Brain microvascular endothelial cell (primary cell): ENCODE measurements at places on chromosomes 6 and 20.

DNA sequence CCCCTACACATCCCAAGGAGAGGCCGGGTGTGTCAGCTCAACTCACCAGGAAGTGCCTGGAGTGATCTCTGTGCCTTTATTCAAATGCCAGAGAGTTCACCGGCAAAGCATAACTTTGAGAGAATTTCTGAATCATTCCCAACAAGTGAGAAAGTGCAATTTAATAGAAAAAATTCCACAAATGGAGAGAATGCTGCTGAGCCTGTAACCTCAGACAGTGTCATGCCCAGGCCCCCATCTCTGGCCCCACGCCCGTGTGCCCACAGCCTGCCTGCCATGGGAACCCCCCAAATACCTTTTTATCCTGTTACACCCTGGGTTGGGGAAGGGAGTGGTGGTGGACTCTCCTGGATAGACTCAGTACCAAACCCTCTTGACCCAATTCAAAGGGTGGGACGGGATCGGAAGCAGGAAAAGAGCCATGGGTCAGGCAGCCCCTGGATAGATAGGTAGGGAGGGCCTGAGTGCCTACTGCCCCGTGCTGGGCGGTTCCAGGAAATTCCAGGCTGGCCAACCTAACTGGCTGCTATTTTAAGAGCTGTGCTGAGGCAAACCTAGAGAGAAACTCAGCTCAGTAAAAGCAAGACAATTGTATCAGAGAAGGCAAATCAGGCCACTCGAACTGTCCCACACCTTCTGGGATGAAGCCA, 179.0 kb upstream of the FOXA2 start:
- DNase-seq, result peak; percentile 47

GRCh38 chr20:7657569-7657968, 282.7 kb downstream of the HAO1 start:
- DNase-seq, result no peak

DNA sequence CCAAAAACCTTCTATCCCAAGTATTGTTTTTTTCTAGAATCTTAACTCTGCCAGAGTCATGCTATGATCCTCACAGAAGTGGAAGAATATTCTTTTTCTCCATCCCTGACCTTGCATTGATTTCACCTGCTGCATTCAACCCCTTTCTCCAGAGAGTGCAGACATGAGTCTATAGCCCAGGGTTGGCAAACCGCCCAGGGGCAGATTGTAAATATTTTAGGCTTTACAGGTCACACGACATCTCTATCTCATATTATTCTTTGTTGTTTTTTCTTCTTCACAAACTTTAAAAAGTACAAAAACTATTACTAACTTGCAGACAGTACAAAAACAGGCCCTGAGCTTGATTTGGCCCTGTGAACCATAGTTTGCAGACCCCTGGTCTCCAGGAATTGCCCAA, 112.1 kb upstream of the ASF1A start:
- DNase-seq, result no peak

DNA sequence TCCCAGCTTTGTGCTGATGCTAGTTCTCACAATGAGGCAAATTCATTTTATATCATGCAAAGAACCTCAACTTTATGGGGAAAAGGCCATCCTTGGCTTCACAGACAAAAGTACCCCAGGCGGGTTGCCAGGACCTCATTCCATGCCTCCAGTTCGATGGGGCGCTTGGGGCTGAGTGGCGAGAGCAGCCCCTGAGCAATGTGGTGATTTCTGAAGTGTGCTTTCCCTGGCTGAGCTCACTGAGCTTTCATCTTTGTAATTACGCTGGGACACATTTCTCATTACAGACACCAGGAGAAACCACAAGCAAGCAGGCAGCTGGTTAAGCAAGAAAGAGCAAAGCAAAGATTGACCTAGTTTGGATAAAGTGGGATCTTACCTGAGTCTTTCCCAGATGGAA, 301.5 kb upstream of the CDH4 start:
- DNase-seq, result no peak

DNA sequence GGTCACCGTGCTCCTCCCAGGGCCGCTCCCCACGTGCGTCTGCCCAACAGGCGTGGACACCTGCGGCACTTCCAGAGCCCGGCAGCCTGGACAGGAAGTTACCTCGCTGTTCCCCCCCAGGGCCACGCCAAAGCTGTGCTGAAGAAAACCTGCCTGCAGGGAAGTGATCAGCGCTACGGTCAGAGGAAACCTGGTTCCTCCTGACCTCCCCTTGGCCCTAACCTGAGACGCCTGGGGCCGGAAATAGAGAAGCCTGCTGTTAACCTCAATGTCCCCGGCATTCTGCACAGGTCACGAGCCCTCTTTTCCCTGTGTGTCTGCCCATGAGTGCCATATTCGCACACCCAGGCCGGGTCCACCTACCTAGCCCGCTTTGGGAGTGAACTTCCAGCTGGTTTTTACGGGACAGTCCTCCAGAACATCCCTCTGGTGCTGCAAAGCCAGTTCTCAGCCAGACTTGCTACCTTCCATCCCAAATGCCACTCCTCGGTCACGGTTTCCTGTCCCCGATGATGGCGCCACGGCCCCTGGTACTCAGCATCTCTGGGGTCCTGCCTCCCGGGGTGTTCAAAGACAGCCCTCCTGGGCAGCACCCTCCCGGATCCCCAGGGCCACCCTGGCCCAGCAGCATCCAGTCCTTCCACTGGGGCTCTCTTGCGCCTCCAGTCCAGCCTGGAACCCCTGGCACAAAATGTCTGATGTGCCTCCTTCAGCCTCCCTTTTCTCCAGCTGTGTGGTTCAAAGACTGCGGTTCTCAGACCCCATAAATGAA, 12.0 kb upstream of the IRF4 start:
- no peak for DNase-seq

DNA sequence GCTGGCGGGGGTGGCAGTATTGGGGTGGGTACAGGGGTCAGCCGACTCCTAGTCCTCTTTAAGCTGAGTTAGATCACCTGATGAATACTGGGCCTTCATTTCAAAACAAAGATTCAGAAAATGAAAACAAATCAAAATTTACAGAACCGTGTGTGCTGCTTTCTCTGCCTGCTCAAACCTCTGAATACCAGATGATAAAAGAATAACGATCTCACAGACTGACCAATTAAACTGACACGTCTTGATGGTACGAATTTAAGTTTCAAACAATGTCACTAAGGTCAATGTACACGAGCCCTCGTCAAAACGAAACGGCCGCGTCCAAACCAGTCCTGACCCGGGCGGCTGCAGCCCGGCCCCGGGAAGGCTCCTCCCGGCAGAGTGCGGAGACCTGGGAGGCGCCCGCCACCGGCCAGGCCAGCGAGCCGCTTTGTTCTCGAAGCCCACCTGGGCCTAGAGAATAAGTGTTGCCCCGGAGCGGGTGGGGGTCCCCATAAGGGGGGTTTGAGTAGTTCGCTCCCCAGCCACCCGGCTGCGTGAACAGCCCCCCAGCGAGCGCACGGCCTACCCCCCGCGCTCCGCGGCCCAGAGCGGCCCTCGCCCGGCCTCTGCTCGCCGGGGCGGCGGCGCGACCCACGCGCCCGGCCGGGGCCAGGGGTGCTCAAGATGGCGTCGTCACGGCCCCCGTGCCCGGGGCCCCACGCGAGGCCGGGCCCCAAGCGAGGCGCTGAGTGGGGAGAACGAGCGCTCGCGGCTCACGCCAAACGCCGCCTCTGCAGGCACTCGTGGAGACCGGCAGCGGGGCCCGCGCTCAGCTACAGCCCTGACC, 728 bp downstream of the PSMA7 start:
- no peak for DNase-seq

DNA sequence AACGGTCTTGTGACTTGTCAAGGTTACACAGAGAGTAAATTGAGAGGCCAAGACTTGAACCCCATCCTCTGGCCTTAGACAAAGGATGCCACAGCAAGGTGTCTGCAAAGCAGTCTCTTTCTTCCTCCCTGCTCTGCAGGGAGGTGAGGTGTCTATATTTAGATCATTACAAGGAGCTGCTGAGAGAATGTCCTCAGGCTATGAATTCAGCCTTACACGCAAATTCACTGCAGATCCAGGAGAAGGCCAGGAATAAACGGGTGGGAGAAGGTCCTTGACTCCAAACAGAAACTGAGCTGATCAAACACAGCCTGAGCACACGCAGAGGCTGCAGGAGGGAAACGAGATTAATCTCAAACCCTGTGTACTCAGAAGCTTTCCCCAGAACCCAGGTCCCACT, 48.6 kb upstream of the PTPRT start:
- no peak for DNase-seq

GRCh38 chr6:55319961-55320695, 7.1 kb upstream of the GFRAL start:
- DNase-seq, result no peak

DNA sequence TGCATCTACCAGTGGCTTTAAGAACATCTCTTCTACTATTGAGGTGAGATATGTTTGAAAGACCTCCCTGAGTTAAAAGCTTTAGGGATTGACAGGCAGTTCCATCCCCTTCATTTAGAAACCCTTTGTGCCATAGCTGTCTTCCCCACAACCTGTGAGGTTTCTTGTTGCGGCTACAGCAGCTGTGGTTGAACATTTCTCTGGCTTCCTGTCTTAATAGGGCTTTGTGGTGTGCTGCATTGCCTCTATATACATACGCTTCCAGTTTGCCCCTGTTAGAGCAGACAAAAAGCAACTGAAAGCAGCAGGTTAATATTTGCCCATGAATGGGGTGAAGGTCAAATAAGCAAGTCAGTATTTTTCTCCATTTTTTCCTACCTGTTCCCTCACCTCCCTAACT, 210.2 kb downstream of the TMEM200A start:
- DNase-seq, result no peak

DNA sequence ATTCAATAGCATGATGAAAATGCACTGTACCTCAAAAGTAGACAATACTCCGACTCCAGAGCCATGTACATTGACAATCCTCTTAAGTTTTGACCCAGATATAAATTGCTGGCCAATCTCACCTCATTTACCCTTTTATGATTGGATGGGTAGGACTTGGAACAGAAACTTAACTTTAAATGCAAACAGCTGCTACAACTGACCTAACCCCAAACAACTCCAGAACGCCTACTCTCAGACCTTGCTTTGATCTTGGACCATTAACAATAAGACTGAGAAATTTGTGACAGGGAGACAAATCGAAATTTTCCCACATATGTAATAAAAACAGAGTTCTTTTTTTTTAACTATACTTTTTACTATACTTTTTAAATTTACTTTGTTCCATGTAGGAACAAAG, 200.5 kb upstream of the MCHR2 start:
- no peak for DNase-seq

DNA sequence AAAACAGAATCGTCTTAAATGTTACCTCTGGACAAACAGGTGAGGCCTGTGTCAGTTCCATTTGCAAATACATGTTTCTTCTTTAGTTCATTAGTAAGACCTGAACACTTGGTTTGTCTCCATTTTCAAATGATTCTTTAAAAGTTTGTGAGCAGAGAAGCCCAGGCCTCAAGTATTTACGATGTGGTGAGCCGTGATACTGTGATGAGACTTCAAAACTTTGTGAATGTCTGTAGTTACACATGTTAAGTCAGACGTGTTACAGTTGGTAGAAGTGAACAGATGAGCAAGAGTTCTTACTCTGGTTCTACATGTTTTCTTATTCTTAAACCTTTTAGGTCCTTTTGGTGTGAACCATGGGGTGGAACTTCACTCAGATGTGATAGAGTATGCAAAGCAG, 8.5 kb downstream of the PCMTD2 start:
- no peak for DNase-seq

DNA sequence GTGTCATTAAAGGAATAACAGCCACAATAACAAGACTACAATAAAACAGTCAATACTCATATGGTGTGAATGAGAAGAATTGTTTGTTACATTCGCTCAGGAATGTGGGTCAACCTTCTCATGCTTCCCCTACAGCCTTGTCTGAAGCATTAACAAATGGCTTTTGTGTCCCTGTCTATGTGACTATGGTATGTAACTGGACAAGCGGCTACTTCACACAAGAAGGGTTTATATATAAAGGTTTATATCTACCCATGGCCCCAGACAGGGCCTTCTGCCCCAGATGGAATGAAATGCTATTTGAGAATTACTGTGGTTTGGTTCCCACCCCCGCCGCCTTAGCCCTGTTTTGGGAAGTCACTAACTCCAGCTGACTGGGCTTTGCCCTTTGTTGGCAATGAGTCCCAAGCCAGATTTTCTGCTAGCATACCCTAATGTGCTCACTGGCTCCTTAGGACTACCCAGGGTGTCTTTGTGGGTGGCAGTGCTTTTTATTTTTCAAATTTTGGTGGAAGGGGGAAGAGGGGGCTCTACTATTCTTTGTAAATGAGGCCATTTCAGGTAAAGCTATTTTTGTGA, 39.4 kb downstream of the TFAP2A start:
- DNase-seq, result no peak

GRCh38 chr6:47509937-47510336, 32.3 kb downstream of the CD2AP start:
- no peak for DNase-seq

- no peak for DNase-seq
Measured at GRCh38 chr6:38179300-38179699, 359.8 kb downstream of the ZFAND3 start.

DNA sequence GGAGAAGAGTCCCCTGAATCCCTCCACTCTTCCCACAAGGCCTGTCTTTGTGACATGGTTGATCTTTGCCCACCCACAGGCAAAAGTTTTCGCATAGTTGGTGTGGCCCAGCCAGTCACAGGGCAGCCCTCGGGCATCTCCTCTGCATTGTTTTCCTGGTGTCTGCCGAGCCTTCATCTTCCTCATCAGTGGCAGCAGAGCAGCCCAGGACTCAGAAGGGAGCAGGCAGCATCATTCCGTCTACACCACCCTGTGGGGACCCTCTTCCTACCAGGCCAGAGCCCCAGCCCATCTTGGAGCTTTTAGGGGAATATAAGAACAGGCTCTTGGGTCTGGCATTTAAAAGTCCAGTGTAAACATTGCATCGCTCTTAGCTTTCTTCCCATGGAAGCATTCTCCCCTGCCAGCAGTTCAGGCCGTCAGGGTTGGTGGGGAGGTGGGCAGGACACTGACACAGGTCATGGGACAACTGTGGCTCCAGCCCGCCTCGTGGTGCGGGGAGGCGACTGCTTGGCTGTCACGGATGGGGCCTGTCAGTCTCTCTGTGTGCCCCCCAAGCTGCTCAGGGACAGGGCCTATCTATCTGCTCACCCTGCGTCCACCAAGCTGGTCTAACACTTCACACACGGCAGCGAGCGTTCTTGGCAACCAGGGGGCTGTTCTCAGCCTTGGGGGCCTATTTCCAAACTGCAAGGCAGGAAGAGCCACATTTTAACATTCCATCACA, 38.3 kb downstream of the PDRG1 start:
- no peak for DNase-seq

GRCh38 chr6:128538763-128539162, 18.4 kb upstream of the PTPRK start:
- DNase-seq, result no peak

DNA sequence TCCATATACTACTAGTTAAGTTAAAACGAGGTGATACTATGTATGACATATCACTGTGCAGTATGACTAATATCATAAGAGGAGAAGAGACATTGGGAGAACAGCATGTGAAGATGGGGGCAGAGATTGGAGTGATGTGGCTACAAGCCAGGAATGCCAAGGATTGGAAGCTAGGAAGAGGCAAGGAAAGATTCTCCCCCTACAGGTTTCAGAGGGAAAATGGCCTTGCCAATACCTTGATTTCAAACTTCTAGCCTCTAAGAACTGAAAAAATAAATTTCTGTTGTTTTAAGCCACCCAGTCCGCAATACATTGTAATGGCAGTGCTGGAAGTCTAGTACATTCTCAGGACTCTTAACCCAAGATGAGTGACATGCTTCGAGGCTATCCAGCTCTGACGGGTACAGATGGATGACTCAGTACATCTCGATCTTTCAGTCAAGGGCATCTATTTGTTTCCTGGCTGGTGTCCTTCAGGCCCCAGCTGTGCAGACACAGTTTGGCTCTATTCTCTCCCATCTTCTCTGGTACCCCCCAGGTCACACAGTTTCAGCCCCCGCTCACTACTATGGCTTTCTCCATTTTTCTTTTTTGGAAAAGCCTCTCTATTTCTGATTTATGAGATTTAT, 55.5 kb upstream of the THEMIS start:
- DNase-seq, result no peak
